Epithelial cell of proximal tubule (primary cell): ENCODE measurements at places on chromosomes 3 and 15.

DNA sequence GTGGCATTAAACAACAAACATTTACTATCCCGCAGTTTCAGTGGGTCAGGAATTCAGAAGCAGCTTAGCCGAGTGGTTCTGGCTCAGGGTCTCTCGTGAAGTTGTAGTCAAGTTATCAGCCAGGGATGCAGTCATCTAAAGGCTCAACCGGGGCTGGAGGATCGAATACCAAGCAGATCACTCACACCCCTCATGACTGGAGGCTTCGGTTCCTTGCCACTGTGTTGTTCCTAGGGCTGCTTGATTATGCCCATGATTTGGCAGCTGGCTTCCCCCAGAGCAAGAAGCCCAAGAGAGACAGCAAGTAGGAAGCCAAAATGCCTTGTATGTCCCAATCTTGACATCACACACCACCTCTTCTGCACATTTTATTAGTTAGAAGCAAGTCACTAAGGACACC lies 33.9 kb upstream of the CDCP1 start:
- peak; percentile 59 for DNase-seq

GRCh38 chr3:187434524-187434923 lies 66.3 kb downstream of the RTP4 start:
- DNase-seq, result no peak

DNA sequence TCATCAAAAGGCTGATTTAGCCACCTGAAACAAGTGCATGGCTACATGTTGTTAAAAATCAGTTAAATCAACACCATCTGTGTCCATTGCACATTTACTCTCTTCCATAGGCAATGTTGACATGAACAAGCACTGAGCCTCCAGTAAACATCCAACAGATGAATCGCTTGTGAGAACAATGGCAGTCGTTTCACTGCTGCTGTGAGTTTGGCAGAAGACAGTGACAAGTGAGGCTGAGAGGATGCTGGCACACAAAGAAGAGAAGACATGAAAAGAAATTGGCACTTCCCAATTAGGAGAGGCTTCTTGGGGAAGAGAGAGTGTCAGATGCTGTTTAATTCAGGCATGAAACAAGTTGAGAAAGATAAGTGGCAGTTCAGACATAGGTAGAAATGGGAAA lies 227.4 kb upstream of the STT3B start:
- no peak for DNase-seq

DNA sequence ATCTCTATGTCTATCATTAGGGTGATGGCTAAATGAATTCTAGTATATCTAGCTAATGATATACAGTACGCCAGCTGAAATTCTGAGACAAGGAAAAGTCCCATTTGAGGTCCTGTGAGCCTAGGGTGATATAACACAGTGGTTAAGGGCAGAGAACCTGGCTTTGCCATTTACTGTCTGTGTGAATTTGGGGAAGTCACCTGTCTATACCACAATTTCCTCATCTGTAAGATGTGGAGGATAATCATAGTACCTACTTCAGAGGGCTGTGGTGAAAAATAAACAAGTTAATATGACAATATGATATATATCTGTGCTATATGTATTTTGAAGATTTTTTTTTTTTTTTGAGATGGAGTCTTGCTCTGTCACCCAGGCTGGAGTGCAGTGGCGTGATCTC lies 9.8 kb upstream of the ANKDD1A start:
- no peak for DNase-seq

DNA sequence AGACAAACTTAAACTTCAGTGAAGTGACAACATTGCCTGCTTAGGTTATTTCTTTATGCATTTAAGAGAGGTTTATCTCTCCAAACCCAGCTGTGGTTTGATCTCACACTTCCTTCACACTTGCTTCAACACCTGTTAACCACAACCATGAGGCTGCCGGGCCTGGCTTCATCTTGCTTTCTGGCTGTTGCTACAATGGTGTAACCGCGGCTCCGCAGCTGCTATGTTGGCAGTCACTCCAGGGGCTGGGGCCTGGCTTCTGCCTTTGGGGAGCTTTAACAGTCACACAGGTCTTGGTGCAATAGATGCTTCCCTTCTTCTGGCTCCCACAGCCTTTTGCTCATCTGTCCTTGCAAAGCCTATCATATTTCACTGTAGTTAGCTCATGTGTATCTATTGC lies 72.9 kb upstream of the MNS1 start:
- DNase-seq, result no peak

GRCh38 chr15:85457392-85457968 lies 77.1 kb downstream of the AKAP13 start:
- no peak for DNase-seq

- DNase-seq, result peak; percentile 76
These were observed 23.1 kb downstream of the ANXA2 start for GRCh38 chr15:60374628-60375081.

GRCh38 chr3:177824190-177824786 lies 627.0 kb upstream of the TBL1XR1 start:
- peak; percentile 84 for DNase-seq

GRCh38 chr15:81809543-81809942 lies 236.3 kb downstream of the MEX3B start:
- no peak for DNase-seq

GRCh38 chr3:168362156-168362555 lies 266.4 kb upstream of the GOLIM4 start:
- no peak for DNase-seq
